Activated gamma-delta T cell treated with Interleukin-2 at 50 U/mL for 16 hours (primary cell): ENCODE measurements at places on chromosomes 2 and 18.

- DNase-seq, result no peak
Measured at GRCh38 chr2:200264631-200265030, 41.9 kb upstream of the SPATS2L start.

DNA sequence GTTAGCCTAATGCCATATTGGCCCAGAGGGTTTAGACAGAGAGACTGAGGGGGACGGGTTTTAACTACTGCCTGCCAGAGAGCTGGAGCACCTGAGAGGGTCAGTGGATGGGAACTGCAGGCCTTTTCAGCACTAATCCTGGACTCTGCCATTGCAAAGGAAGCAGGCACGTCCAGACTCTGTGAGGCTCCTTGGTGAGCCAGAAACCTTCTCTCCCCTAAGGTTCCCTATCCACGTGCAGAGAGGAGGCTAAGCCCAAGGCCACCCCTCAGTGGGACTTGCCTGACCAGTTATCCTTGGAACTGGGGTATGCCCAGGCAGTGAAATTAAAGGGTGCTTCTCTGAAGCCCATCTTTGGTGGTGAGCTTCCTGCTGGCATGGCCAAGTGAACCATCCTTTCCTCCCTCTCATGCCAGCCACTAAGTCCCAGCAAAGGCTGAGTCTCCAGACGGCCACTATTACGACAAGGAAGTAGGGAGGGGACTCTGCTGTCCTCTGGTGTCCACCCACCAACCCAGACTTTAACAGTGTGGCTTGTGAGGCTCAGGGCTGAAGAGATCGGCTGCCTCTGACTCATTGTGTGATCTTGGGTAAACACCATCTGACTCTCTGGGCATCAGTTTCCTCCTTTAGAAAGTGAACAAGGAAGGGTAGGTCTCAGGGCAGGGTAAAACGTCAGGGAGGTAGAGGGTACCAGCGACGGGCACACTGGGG lies 3.9 kb upstream of the MLPH start:
- no peak for DNase-seq

GRCh38 chr2:199572571-199572970 lies 114.8 kb upstream of the SATB2 start:
- DNase-seq, result no peak

- DNase-seq, result no peak
Measured at GRCh38 chr2:133711201-133711600, 142.9 kb upstream of the NCKAP5 start.

DNA sequence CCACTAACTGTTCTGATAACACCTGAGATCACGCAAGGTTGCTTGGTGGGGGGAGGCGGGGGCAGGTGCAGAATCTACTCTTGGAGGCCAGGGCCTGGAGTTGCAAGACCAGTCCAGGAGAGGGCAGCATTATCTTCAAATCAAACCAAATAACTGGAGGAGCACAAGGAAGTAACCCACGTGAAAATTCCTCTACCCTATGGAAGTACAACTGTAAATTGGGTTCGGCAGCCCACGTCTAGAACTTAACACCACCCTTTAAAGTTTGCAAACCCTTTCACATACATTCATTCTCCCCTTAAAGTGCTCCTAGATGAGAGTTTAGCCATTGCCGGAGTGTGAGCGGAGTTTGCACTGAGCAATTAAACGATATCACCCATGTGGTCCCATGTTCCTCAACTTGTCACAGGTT lies 19.6 kb upstream of the CXCR1 start:
- DNase-seq, result peak; percentile 70

DNA sequence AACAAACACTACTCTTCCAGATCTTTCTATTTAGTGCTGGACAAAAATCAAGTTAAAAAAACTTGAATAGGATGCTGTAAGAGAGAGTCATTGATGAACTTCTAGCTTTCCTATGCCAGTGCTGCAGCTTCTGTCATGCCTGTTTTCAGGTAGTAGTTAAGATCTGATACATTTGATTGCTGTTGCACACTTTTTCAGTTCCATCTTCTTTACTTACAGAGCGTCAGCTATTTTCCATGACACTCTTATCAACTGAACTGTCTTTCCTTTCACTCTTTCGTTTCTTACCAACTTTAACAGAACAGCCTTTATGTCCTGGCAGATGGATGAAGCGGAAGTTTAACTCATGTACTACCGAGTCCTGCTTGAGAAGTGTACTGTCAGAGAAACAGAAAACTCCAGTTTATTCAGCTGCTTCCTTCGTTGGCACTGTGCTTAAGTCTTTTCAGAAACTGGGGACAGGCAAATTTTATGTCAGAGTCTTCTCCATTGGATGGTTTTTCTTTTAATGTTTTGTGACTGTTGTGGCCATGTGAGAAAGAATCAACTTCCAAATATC lies 145.9 kb upstream of the KLHL14 start:
- no peak for DNase-seq

GRCh38 chr2:135238651-135239050 lies 186.6 kb downstream of the RAB3GAP1 start:
- DNase-seq, result no peak

DNA sequence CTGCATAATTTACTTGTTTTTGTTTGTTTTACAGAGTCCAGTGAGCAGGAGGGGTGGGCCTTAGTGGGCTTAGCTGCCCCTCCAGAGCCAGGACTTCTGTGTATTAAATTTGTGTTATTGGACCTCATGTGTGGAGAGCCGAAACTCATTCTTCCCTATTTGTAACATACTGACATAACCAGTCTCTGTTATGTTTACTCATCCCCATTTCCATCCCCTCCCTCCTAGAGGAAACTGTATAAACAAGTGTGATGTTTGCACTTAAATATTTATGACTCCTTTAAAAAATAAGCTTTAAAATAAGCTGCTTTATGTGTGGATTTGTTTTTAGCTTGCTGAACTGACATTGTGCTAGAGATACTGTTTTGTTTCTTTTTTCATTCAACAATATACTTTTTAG lies 13.8 kb downstream of the ZNF512 start:
- no peak for DNase-seq

DNA sequence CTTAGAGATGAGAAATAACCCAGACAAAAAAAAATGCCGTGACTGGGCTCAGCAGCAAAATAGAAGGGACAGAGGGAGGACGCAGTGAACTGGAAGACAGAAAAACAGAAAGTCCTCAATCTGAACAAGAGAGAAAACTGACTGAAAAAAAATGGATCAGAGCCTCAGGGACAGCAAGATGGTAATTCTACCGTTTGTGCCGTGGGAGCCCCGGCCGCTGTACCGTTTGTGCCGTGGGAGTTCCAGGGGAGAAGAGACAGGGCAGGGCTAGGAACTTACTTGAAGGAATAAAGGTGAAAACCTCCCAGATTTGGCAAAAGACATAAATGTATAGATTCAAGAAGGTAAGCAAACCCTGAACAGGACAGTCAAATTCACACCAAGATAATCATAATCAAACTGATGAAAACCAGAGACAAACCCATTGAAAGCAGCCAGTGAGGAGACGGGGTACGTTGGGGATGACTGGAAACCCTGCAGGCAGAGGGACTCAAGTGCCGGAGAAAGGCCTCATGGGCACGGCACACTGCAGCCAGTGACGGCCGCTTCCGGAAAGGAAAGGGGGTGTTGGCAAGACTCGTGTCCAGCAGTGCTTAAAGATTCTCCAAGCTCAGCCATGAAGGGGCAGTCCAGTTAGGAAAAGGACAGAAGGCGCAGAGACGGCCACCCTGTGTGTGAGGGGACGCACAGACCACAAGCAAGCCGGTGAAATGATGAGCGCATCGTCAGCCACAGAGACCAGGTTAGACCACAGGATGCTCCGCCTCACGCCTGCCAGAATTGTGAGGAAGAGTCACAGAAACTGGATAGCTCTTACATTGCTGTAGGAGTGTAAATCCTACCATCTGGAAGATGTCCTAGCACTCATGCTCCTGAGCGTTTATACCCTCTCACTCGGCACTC lies 40.0 kb upstream of the NFATC1 start:
- DNase-seq, result no peak

GRCh38 chr2:235053651-235054050 lies 101.8 kb downstream of the SH3BP4 start:
- DNase-seq, result no peak

DNA sequence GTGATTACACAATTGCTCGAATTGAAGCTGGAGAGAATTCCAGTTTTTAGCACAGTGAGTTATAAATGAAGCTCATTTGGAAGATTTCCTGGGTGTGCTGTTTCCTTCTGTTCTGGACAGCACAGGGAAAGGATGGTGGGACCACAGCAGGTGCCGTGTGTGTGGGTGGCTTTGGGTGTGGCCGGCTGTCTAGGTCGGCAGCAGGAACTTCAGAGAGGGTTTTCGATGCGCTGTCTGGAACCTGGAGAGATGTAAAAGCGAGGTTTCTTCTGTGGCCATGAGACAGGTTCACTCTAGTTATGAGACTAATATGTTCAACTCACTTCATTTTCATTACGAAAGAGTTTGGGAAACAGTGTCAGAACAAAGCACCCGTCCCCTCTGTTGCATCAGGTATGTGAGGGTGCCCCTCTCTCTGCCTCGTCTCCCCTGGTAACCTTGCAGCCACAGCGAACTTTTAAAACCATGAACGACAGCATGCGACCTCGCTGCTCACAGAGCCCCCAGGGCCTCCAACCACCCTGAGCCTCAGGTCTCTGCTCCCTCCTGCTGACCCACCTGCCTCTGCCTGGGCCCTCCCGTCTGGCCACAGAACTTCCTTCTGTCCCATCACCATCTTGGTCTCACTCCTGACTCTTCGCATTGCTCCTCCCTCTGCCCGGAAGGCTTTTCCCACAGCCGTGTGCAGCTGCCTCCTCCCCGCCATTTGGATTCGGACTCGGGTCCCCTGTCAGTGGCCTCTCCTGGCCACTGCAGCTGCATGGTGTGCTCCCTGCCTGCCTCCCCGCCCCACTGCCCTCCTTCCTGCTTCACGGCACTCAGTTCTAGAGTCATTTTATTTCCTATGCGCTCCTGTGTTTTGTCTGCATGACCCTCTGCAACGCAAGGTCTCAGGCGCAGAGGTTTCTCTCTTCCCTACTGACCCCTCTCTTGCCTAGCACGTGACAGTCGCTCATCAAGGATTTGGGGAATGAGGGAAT lies 151.2 kb downstream of the NDUFA10 start:
- DNase-seq, result no peak

DNA sequence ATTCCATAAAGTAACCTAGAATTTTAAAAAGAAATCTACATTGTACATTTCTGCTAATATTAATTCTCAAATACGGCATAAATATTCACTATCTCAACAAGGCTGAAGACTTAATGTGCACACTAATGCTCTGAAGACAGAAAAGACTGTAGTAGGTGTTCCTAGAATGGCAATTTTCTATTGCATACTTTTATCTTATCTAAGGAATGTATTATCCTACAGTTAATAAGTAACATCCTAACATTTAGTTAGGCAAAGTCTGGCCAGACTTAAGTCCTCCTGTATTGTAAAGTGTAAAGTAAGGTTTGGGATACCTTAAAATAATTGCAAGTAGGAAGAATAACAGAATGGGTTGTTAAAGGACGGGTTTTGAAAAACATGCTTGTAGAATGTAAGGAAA lies 42.2 kb downstream of the CHST9 start:
- DNase-seq, result no peak

GRCh38 chr2:234245945-234246344 lies 195.4 kb downstream of the SPP2 start:
- no peak for DNase-seq

- no peak for DNase-seq
Measured at GRCh38 chr2:65913813-65914212, 481.4 kb upstream of the SPRED2 start.

DNA sequence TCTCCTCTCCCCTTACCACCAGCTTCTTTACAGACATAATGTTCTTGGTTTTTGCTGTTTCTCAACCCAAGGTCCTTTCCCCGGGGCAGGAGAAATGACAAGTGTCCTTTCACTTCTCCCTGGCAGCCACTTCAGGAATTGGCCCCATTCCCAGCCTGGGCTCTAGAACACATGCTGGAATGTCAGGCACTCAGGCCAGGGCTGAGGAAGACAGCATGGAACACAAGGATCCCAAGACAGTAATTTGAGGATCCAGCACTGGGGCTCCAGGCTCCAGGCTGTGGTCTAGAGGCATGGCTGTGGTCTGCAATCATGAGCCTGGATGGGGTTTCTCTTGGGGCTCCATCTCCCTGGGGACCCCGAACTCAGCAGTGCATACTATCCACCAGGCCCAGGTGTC lies 201.4 kb downstream of the CELF4 start:
- DNase-seq, result no peak

- no peak for DNase-seq
Measured at GRCh38 chr18:76754351-76754750, 68.0 kb upstream of the ZNF236 start.

DNA sequence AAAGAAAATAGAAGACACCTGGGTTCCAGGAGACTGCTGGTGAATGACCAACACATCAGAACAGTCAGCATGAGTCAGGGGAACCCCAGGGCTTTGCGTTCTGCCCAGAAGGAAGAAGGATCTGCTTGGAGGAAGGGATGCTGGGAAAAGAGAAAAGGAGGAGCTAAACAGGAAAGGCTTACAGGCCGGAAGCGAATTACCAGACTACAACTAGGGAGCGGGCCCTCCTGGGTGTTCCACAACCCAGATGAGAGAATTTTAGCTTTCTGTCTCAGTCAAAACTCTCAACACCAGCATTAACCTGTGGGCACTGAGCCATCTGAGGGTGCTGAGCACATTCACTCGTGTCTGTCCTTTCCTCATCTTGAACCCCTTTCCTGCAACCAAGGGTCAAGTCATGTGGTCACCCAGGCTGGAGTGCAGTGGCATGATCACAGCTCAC lies 19.2 kb downstream of the CDC42EP3 start:
- no peak for DNase-seq

DNA sequence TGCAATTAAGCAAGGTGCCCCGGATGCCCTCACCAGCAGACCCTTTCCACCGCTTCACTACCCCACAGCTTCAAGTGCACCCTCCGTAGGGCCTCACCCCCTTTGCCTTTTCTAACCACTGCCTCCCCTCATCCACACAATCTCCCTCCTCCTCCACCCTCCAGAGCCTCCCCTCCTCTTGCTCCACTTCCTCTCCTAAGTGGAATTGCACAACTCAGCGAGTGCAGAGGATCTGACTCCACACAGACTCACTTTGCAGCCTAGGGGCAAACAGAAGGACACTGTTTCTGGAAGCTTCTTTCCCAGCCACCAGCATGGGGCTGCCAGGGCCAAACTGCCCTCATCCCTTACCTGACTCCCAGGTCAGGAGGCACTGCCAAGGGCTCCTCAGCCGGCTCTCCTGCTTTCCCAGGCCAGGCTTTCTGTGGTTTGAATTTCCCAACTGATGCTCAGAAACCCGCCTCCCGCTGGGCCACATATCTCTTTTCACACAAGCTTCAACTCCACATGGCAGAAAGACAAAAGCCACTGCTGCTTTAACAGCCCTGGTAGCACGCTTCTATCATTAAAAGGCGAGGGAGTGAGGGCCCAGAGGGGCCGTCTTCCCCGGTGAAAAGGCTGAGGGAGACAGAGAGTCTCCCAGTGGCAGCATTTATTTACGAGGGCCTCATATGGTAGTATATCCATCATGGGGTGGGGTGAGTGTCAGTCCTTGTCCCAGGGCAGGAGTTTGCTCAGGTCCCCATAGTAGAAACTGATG lies 74.7 kb upstream of the MGAT4A start:
- DNase-seq, result no peak

- no peak for DNase-seq
Measured at GRCh38 chr2:4753721-4754120, 938.5 kb upstream of the SOX11 start.

GRCh38 chr2:239824866-239825704 lies 200.1 kb downstream of the NDUFA10 start:
- no peak for DNase-seq

- DNase-seq, result no peak
Measured at GRCh38 chr2:38498045-38498481, 104.7 kb downstream of the HNRNPLL start.
